ENCODE measurements at places on chromosomes 1 and 21.
A peak's percentile ranks its signal among the peaks of the same experiment; 100 is the strongest.

GRCh38 chr1:204321665-204322064 is 38.1 kb downstream of the PLEKHA6 start:
- H3K4me1 ChIP-seq: no peaks in the 10 kb centered on the region
- DNase-seq: no peak
- no peak overlapping the region for H3K27ac ChIP-seq

GRCh38 chr1:121586369-121587229 is 401.8 kb downstream of the SRGAP2C start:
- DNase-seq: peak; percentile 11
- H3K4me1 ChIP-seq: peaks cover 12% of the 10 kb centered on the region
- H3K27ac ChIP-seq: no peak overlapping the region
- H3K4me3 ChIP-seq: no peak overlapping the region
- no peaks in the 10 kb centered on the region for H3K36me3 ChIP-seq

DNA sequence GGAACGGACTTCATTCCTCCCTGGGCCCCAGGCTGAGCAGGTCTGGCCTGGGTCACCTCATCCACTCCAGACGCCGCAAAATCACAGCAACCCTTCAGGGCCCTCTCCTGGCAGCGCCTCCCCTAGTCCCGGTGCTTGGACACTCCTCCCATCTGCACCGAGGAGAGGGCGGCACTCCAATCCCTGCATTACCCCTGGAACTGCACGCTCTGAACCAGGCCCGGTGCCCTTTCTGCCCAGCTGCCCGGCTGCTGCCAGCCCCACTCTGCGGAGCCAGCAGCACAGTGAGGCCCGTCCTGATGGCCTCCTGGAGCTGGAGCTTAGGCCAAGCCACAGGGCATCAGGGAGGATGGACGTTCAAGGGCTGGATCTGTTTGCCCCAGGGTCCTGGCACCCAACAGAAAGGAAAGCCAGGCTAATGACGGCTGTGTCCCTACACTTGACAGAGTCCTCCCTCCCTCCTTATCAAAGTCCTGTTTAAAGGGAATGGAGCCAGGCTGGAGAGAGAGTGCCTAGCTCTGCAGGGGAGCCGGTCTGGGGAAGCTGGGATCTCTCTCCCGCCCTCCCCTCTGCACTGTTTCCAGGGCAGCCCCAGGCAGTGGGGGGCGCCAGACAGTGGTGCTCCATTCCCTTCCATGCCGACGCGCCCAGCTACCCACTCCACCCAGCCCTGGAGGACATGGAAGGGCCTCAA is 12.7 kb downstream of the COL6A2 start:
- H3K4me1 ChIP-seq: no peaks in the 10 kb centered on the region
- H3K36me3 ChIP-seq: peaks cover 5% of the 10 kb centered on the region
- H3K27ac ChIP-seq: no peak overlapping the region
- no peak for DNase-seq

DNA sequence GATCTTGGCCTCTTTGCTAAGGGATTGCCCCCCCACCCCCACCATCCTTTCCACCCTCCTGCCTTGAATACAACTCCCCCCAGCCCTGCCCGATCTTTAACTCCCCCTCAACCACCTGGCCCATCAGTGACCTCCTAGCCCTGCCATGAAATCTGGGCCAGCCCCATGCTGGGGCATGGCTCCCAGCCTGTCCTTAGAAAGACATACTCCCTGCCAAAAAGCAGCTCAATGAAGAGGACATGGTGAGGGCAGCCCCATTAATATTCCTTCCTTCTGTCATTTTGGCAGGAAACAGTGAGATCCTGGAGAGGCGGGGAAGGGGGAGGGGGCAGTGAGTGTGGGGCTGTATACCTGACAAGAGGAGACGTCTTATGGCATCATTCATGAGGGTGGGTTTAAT is 66.8 kb upstream of the DISP3 start:
- no peaks in the 10 kb centered on the region for H3K36me3 ChIP-seq
- H3K4me1 ChIP-seq: peaks cover 12% of the 10 kb centered on the region
- no peak overlapping the region for H3K27ac ChIP-seq

- no peak for DNase-seq
- no peaks in the 10 kb centered on the region for H3K4me1 ChIP-seq
- H3K4me3 ChIP-seq: no peak overlapping the region
- no peaks in the 10 kb centered on the region for H3K27me3 ChIP-seq
- H3K36me3 ChIP-seq: no peaks in the 10 kb centered on the region
Measured at GRCh38 chr1:96918406-96918805, 196.8 kb downstream of the PTBP2 start.

DNA sequence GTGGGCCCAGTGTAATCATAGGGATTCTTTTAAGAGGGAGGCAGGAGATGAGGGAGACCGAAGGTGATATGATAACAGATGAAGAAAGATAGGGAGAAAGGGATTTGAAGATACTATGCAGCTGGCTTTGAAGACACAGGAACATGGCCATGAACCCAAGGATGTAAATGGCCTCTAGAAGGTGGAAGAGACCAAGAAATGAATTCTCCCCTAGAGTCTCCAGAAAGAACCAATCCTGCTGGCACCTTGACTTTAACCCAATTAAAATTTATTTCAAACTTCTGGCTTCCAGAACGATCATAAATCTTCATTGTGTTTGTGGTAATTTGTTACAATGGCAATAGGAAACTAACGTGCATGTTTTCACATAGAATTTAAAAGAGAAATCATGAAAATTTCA is 95.0 kb upstream of the GORAB start:
- DNase-seq: no peak
- H3K36me3 ChIP-seq: no peaks in the 10 kb centered on the region
- H3K27me3 ChIP-seq: no peaks in the 10 kb centered on the region
- H3K4me1 ChIP-seq: no peaks in the 10 kb centered on the region

GRCh38 chr1:239682046-239682445 is 295.7 kb downstream of the CHRM3 start:
- no peak overlapping the region for H3K27ac ChIP-seq
- no peaks in the 10 kb centered on the region for H3K36me3 ChIP-seq
- H3K4me3 ChIP-seq: no peak overlapping the region
- H3K27me3 ChIP-seq: no peaks in the 10 kb centered on the region
- DNase-seq: no peak

DNA sequence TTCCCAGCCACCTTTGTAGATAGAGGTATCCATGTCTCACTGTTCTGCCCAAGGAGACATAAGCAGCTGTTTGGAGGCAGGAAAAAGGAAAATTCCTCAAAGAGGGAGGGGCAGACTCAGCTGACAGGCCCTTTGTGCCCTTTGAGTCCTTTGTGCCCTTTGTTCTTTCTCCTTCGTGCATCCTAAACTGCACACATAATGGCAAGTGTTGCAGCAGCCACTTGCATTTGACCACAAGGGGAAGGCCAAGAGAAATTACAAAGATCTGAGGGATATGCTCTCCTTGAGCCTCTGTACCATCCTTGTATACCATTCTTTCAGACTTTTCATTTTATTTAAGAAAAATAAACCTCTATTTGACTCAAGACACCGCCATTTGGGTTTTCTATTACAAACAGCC is 71.8 kb upstream of the PKN2 start:
- no peaks in the 10 kb centered on the region for H3K4me1 ChIP-seq
- no peak for DNase-seq
- H3K27me3 ChIP-seq: no peaks in the 10 kb centered on the region
- H3K27ac ChIP-seq: no peak overlapping the region
- no peak overlapping the region for H3K4me3 ChIP-seq
- H3K36me3 ChIP-seq: no peaks in the 10 kb centered on the region

DNA sequence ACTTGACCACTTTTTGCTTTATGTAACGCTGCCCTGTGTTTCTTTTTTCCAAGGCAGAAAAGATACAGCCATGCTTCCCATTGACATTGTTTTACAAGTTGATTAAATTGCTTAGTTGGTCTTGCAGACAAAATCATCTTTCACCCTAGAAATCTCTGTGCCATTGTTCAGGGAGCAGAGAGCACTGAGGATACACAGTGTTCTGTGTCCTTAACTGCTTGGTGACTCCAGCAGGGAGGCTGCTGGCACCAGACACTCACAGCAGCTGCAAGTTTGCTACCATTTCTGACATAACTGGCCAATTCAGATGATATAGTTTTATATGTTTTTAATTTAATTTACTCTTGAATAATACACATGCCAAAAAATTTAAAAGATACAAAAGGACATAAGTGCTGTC is 118.7 kb downstream of the RGS2 start:
- no peaks in the 10 kb centered on the region for H3K27me3 ChIP-seq
- H3K4me1 ChIP-seq: no peaks in the 10 kb centered on the region
- H3K27ac ChIP-seq: no peak overlapping the region
- H3K4me3 ChIP-seq: no peak overlapping the region

- H3K4me1 ChIP-seq: peaks cover 62% of the 10 kb centered on the region
- DNase-seq: no peak
Measured at GRCh38 chr1:21339356-21340229, 49.3 kb upstream of the ECE1 start.

DNA sequence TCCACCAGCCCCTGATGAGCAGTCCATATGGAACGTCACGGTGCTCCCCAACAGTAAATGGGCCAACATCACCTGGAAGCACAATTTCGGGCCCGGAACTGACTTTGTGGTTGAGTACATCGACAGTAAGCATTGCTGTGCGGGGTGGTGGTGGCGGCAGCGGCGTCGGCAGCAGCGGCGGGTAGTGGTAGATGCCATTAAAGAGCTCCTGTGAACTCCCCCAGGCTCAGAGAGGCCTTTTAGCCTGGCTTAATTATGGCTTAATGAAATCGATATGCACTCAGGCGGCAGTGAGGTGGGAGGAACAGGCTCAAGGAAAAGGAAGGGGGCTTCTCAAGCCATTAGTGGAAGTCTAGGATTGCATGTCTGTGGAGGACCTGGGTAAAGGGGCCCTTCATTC is 41.9 kb upstream of the CNTN2 start:
- H3K27me3 ChIP-seq: no peaks in the 10 kb centered on the region
- H3K4me3 ChIP-seq: no peak overlapping the region
- DNase-seq: no peak
- no peaks in the 10 kb centered on the region for H3K4me1 ChIP-seq
- H3K27ac ChIP-seq: no peak overlapping the region
